ENCODE measurements at places on chromosomes 1 and 21. TPM values are rescaled to one million over a fixed set of nuclear protein-coding genes. Genes with fewer than 3 reads are reported as not detected.

DNA sequence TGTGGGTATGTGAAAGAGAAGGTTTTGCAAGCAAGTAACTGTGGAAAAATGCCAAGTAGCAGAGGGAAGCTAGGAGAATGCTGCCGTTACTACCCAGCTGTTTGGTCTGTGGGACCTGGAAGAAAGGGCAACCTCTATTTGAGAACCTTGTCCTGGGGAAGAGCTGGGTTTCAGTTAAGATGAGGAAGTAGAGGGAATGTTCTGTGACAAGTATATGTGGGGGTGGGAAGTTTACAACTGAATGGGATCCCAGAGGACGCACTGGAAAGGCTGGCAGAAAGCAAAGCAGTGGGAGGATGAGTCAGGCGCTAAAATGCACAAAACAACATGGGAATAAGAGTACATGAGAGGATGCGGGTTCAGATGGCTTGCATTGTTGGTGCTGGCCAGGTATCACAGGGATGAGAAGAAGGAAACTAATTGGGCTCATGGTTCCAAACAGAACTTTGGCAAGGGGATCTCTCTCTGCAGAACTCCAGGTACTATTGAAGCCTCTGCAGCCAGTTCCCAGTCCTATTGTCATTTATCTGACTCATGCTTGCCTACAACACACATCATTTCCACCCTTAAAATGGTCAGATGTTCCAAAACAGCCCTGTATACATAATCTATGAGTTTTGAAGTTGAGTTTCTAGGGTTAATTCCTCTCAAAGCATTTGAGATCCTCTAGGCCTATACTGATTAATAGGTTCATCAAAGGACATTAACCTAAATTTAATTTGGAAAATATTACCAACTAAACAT, 88.5 kb upstream of the VAV3 start:
- no peak for DNase-seq

- no peak for DNase-seq
Measured at GRCh38 chr1:153030895-153031294, at the start of gene SPRR1B. Gene SPRR1B (plus strand): TSS chr1:153031203. CDS start chr1:153032346, 1,143 bp downstream.

DNA sequence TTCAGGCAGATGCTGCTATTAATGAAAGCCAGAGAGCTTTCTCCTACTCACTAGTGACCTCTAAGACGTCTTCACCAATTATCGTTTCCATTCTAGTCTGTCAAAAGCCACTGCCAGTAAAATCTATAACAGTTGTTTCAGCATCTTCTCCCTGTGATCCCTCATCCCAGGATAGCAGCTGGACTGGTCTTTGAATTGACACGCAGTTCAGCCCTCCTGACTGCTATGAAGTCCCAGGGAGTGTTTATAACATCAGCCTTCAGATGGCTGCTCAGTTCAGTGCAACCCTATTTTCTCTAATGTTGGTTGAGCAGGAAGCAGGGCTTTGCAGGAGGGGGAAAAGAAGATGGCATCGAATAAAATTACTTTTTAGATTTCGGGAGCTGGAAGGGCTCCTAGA, 23.6 kb upstream of the MARK1 start:
- DNase-seq: no peak

DNA sequence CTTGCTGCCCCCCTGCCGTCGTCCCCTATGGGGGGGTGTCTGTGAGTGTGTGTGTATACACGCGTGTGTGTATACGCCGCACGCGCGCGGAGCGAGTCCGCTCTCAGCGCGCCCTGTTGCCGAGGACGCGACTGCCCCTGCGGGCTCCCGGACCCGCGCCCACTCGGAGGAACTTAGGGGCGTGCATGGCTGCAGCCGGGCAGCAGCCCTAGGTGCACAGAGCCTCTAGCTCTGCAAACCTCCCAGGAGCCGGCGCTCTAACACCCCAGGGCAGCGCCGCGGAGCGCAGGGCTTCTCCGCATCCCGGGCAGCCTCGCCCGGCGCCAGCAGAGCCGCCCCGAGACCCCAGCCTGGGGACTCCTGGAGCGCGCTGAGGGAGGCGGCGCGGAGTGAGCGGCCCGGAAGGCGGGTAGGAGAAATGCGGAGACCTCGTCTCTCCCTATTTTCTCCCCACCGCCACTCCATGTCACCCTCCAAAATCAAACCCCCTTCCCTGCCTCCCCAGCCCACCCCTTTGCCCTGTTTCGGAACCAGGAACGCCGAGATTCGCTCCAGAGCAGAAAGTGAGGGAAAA, 574 bp downstream of the ITPKB start:
- DNase-seq: no peak

DNA sequence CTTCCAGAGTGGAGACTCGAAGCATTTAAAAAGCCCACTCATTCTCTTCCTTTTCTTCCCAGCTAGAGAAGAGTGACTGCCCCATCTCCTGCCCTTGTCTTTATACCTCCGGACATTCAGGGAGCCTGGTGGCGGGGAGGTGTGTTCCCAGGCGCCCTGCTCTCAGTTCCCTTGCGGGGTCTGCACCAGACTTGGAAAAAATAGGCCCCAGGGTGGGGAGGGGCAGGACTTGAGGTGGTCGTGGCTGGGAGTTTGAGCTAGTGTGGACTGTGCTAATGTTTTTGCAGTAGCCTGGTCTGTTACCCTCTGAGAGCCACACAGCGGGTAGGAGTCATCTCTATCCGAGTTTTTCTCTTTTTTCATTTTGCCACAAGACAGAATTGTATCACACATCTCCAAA, 139.1 kb downstream of the PEX14 start:
- DNase-seq: no peak

DNA sequence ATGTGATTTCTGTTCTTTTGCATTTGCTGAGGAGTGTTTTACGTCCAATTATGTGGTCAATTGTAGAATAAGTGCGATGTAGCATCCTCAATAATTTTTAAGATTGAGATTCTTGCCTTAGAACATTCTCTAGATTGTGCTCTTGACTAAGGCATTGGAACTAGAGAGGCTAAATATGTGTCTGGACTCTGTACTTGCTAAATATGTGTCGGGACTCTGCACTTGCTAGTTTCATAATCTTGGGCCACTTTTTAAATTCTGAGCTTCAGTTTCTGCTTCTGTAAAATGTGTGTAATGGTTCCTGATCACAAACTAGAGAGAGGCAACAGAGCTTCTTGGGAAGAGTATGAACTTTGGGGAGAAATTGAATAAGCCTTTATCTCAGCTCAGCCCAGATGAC, 21.6 kb downstream of the HLX start:
- DNase-seq: no peak

The CLEC20A gene
- total RNA-seq: not detected

DNA sequence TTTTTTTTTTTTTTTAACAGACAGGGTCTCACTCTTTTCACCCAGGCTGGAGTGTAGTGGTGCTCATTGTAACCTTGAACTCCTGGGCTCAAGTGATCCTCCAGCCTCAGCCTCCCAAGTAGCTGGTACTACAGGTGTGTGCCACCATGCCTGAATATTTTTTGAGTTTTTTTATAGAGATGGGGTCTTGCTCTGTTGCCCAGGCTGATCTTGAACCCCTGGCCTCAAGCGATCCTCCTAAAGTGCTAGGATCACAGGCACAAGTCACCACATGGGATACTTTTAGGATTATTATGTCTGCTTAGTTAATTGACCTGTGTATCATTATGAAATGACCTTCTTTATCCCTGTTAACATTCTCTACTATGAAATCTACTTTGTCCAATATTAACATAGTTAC, 38.0 kb downstream of the RASSF5 start:
- DNase-seq: no peak

DNA sequence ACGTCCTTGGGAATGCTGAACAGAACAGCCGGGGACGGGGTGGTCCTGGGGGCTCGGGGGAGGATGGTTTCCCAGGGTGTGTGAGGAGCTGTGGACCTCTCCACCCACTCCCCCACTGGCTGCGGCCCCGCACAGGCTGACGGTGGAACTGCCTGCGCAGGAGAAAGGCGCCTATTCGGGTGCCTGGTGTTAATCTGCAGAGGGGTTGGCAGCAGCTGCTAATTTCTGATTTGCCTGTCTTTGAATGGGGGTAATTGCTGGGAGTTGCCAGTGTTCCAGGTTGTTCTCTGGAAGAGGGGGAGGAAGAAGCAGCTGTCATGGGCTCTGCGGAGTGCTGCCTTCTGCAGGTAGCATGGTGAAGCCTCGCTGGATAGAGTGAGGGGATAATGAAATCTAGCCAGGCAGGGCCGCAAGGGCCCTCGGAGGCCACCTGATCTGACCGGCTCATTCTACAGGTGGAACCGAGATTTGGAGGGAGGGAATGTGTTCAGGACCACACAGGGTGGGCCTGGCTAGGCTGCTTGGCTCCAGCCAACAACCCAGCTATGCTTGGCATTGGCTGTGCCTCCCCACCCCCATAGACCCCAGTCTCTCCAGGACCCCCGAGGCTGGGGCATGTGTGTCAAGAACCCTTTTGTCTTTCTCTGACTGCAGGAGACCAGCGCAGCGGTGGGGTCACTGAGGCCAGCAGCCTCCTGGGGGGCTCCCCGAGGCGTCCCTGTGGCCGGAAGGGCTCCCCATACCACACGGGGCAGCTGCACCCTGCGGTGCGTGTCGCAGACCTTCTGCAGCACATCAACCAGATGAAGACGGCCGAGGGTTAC, 67.1 kb downstream of the PTPRU start:
- DNase-seq: no peak

DNA sequence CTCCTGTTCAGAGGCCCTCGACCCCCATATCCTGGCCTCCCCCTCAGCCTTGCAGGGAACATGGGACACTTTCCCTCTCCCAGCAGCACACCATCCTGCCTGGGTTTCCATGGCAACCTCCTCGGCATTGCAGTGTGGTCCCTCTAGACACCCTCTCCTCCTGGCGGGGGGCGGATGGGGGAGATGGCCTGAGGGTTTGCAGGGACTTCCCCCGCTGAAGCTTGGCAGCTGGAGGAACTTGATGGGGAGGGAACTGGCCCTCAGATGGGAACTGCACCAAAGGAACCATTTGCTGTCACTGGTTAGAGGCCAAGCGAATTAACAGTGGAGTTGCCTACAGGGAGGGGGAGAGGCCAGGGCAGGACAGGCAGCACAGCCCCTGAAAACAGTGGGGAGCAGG, 28.7 kb downstream of the RIMS3 start:
- DNase-seq: no peak

The TRIM46 gene
- total RNA-seq: not detected

All from breast epithelium (tissue), 4 donors.